Stimulated activated CD8-positive, alpha-beta memory T cell treated with anti-CD3 and anti-CD28 coated beads, Interleukin-7, amount 100 ng/mL, for 24 hours (primary cell): ENCODE measurements at places on chromosomes 4 and X.

GRCh38 chrX:76453737-76454406 lies 26.4 kb downstream of the MAGEE1 start:
- no peak for DNase-seq

DNA sequence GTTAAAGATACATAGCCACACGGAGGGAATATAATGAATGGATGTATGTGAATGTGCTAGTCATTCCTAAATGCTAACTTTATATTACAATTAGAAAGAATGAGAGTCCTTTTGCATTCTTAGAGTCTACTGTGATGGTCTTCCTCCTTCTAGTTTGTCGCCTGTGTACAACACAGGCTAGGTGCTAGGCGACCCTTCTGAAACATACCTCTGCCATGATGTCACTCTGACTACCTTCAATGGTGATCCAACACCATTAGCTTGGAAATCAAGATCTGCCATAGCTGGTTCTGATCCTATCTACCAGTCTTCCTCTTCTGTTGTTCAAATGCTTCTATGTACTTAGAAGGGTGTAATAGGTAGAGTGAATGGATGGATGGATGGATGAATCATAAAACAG lies 151.2 kb downstream of the MGST2 start:
- no peak for DNase-seq

GRCh38 chr4:25299476-25300203 lies 12.9 kb upstream of the ZCCHC4 start:
- DNase-seq: no peak

GRCh38 chr4:80425124-80426100 lies 89.9 kb downstream of the CFAP299 start:
- DNase-seq: no peak

GRCh38 chrX:100990139-100990538 lies 20.6 kb downstream of the ARL13A start:
- no peak for DNase-seq

- DNase-seq: no peak
Observed at GRCh38 chr4:149955780-149956390, 122.4 kb upstream of the DCLK2 start.

DNA sequence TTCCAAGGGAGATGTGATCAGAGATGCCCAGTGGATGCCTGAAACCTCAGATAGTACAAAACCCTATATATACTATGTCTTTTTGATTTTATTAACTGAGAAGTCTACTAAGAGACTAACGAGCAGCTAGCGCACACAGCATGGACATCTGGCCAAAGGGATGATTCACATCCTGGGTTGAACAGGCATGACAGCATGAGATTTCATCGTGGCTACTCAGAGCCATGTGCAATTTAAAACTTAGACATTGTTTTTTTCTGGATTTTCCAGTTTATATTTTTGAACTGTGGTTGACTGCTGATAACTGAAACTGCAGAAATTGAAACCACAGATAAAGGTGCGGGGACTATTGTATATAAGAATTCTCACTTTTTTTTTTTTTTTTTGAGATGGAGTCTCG lies 2252.9 kb upstream of the AGA start:
- no peak for DNase-seq

DNA sequence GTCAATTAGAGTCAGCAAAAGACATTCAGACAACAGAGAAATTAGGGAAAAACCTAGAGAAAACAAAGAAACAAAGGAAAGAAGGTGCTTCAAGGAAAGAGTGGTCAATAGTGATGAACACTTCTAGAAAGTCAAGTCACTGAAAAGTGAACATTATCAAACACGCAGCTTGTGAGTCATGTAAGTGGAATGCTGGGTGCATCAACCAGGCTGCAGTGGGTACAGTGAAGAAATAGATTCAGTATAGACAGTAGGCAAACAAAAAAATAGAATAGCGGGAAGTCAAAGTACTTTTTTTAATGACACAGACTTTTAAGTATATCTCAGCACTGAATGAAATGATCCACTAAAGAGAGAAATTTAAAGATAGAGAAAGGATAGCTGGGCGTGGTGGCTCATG lies 245.8 kb downstream of the ARHGAP24 start:
- DNase-seq: no peak

- no peak for DNase-seq
Observed at GRCh38 chr4:38046727-38047489, 86.7 kb downstream of the PTTG2 start.

DNA sequence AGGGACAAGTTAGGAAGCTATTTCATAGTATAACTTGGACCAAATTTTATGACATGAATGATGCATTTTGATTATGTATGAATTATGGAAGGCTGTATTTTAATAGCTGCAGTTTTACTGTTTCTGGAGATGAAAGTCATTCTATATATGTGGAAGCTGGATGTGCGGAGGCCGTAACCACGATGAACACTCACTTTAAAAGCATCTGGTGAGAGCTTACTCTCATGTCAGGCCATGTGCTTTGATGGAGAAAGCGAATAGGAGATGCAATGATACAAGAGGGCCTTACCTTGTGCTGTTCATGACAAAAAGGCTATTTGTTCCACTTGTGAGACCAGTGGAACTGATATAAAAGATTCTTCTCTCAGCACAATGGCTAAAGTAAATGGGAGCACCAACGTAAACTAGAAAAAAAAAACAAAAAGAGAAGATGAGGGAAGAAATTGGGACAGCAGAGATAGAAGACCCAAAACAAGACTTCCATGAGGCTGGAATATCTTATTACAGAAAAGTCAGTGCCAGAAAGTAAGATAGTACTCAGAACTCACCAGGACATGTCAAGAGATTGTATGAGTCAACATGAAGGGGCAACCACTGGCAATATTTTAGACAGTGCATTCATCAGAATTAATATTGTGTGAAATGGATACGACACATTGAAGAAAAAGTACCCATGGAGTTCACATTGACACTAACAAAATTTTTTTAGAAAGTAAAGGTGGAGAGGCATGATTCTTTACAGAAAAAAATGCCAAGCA lies 63.3 kb upstream of the GAB1 start:
- no peak for DNase-seq

- DNase-seq: no peak
Observed at GRCh38 chr4:77121736-77122240, 35.2 kb upstream of the CCNG2 start.
